HFFc6 (cell line): ENCODE measurements at places on chromosomes 7 and 10. TPM values are rescaled to one million over a fixed set of nuclear protein-coding genes. Genes with fewer than 3 reads are reported as not detected.

GRCh38 chr10:89888321-89889070, 187.1 kb downstream of the KIF20B start:
- no peaks in the 10 kb centered on the region for H3K4me1 ChIP-seq
- no peak overlapping the region for H3K4me3 ChIP-seq
- no peaks in the 10 kb centered on the region for H3K36me3 ChIP-seq
- peaks cover 2% of the 10 kb centered on the region; the same call in 1 of the 2 replicates for H3K27me3 ChIP-seq
- H3K27ac ChIP-seq = no peak overlapping the region

SEMA3C gene
- total RNA-seq = 53.1 to 74.6 TPM (median 65.6 TPM) in 3 replicates

DNA sequence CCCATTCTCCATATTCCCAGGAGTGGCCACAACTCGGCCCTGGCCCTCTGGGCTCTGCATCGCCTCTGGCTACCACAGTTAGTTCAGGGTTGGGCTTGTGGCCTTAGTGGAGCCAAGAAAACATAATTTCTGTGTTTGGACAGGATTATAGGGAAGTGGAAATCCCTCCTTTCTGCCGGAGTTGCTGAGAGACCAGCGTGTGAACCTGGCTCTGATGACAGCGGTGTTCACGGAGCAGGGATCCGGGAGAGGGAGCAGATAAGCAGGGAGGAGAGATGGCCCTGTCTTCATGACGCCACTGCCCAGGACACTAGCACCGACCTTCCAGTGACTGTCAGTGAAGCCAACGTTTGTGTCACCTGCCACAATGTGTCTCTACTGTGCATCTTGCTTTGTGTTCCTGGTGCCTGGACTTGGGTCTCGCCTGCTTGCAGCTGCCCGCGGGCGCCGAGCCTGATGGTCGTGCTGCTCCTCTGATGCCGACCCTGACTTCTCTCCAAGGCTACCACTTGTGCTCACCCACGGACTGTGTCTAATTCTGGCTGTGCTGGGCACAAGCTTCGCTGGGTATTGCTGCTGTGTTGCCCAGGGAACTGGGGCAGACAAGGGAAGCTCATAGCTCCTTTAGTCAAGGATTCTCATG, 67.0 kb upstream of the VIPR2 start:
- no peak overlapping the region for H3K4me3 ChIP-seq
- DNase-seq = no peak
- H3K36me3 ChIP-seq = no peaks in the 10 kb centered on the region

GRCh38 chr7:135159359-135160085, 11.0 kb downstream of the CYREN start:
- peaks cover 35% of the 10 kb centered on the region for H3K36me3 ChIP-seq
- H3K4me3 ChIP-seq = no peak overlapping the region
- peak overlapping the region; percentile 73 for H3K27ac ChIP-seq
- H3K27me3 ChIP-seq = peaks cover 8% of the 10 kb centered on the region
- H3K4me1 ChIP-seq = peaks cover 30% of the 10 kb centered on the region

DNA sequence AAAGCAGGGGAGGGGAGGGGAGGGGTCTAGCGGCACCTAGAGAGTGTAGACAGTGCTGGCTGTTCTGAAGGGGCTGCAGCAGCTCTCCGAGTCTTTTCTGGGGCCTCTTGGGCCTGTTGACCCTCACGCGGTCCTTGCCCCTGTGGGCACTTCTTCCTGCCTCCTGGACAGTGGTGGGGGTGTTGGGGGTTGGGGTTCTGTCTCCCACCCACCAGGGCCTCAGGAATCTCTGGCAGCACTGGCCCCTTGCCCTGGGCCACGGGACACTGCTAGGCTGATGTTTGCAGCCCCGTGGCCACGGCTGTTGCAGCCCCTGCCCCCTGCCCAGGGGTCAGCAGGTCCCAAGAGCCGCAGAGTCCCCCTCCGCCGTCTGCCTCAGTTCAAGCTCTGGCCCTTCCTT, 68.9 kb upstream of the INPP5A start:
- no peak for DNase-seq
- H3K27ac ChIP-seq = no peak overlapping the region
- H3K27me3 ChIP-seq = 0 out of 2 replicates have a peak, but pooled peaks cover 2% of the 10 kb centered on the region
- no peak overlapping the region for H3K4me3 ChIP-seq

DNA sequence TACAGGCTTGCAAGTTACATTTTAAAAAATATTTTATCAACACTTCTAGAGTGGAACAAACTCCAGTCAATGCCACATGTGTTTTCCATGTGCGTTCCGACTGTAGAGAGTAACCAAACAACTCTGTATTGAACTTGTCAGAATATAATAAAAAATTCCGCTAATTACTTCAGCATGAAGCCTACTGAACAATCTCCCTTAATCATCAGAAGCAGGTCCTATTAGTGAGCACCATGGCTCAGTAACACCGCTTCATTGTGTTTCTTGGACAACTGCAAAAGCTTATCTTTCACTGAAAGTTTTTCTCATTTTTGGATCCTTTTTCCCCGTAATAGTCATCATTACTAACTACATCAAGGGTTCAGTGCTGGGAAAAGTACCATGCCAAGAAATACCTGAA, 117.0 kb downstream of the MKX start:
- peaks cover 55% of the 10 kb centered on the region for H3K4me1 ChIP-seq
- no peak for DNase-seq
- no peak overlapping the region for H3K4me3 ChIP-seq
- H3K27ac ChIP-seq = no peak overlapping the region
- no peaks in the 10 kb centered on the region for H3K27me3 ChIP-seq
